ENCODE measurements at places on chromosomes 1 and 21.

- no peak for DNase-seq
These were observed 11.1 kb downstream of the BATF3 start for GRCh38 chr1:212688341-212689047.

GRCh38 chr1:207313131-207313530 is 8.3 kb upstream of the CD55 start:
- DNase-seq: no peak

DNA sequence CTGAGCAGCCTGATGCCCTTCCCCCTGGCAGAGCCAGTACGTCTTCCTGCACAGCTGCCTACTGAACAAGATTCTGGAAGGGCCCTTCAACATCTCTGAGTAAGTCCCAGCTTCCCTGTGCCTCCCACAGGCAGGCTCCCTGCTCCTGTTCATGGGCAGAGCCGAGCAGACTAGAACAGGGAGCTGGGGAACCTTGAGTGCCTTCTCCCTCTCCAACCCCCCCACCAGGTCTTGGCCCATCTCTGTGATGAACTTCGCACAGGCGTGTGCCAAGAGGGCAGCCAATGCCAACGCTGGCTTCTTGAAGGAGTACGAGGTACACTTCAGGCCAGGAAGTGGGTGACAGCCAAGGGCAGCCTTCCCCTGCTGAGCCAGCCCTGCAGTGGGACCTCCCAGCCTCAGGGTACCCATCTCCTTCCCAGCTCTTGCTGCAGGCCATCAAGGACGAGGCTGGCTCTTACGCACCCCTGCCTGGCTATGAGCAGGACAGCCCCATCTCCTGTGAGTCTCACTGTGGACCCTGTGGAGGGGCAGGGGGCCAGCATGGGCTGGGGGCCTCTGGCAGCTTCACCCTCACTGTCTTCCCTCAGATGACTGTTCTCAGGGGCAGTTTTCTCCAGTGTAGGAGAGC is 6.4 kb upstream of the LGR6 start:
- DNase-seq: no peak

- DNase-seq: peak; percentile 71
These were observed 15.8 kb downstream of the CD2 start for GRCh38 chr1:116769994-116770393.
